Activated T-helper 2 cell treated with anti-CD3 and anti-CD28 coated beads, Interferon-gamma antibody, Interleukin-2, Interleukin-4, amounts not matched to agents 10 μg/mL and 5 μg/mL and 100 μg/mL, durations not matched to agents 14 hours and 24 hours and 36 hours (primary cell): ENCODE measurements at places on chromosomes 12 and 14. TPM values are rescaled to one million over a fixed set of nuclear protein-coding genes. Genes with fewer than 3 reads are reported as not detected.

DNA sequence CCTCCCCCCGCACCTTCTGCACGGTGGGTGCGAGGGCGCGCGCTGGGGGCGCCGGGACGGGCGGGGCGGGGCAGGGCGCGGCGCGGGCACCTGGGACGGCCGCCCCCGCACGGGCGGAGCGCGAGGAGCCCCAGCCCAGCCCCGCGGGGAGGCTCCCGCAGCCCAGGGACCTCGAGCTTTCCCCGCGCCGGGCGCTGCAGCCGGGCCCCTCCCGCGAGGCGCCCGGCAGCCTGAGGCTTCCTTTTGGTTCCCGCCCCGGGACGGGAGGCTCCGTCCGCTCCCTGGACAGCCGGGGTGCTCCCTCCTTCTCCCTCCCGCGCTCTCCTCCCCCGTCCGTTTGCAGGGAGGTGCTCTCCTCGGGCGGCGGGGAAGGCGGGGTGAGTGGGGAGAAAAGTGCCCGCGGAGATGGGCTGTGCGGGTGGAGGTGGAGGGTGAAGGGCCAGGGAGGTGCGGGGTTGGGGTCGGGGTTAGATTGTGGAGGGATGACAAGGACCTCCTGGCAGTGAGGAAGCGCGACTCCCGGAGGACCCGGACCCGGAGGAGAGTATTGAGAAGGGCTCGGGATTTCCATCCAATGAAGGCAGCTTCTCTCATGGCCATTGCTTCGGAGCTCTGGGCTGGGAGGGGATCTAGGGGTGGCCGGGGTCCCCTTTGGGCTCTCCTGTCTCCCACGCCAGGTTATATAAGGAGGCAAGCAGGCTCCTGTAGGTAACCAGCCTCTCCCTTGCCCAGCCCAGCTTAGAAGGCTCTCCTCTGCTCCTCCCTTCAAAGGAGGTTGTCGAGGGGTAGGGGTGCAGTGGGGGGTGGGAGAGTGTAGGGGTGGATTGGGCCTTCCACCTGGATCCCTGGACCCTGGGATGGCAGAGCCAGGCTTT is 645 bp downstream of the JDP2 start:
- peaks cover 15% of the 10 kb centered on the region for H3K4me1 ChIP-seq
- no peak overlapping the region for H3K27ac ChIP-seq
- H3K4me3 ChIP-seq: peak overlapping the region; percentile 77
- no peak for DNase-seq

GRCh38 chr12:105091476-105092206 is 7.4 kb upstream of the ALDH1L2 start:
- no peak for DNase-seq
- H3K27ac ChIP-seq: no peak overlapping the region
- no peaks in the 10 kb centered on the region for H3K4me1 ChIP-seq
- peaks cover 3% of the 10 kb centered on the region for H3K36me3 ChIP-seq

GRCh38 chr12:95282266-95282665 is 64.7 kb downstream of the VEZT start:
- H3K4me3 ChIP-seq: no peak overlapping the region
- no peak for DNase-seq
- H3K36me3 ChIP-seq: peaks cover 49% of the 10 kb centered on the region
- peaks cover 6% of the 10 kb centered on the region for H3K4me1 ChIP-seq
- no peaks in the 10 kb centered on the region for H3K27me3 ChIP-seq

The VTI1B gene
- 73.7 and 75.4 TPM in 2 replicates for total RNA-seq

The TTC6 gene
- total RNA-seq: not detected in 2 replicates

The GZMH gene
- total RNA-seq: 12.6 and 14.0 TPM in 2 replicates

The STRN3 gene
- total RNA-seq: 26.0 and 26.2 TPM in 2 replicates

The SLC41A2 gene
- 4.3 and 8.2 TPM in 2 replicates for total RNA-seq

The MRPS35 gene
- 53.6 and 54.0 TPM in 2 replicates for total RNA-seq
